Mesothelial cell of epicardium (in vitro differentiated cells): ENCODE measurements at places on chromosomes 1 and 21.

GRCh38 chr1:225769687-225770086 lies 7.9 kb upstream of the SRP9 start:
- no peak for DNase-seq

DNA sequence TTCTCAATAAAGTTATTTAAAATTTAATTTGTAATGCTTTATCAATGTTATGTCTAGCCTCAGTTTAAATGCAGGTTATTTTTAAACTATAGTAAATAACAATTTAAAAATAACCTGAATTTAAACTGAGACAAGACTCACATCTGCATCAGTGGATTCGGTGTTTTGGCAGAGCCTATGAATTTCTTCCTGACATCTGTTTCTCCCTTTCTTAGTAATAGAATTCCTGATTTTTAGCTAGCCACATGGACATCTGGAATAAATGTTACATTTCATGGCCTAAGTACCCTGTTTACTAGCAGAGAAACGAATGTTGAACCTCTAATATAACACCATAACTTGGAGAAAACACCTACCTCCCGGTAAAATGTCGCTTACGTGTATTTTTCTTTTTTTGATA lies 1141.6 kb upstream of the ADGRL2 start:
- DNase-seq, result no peak

- DNase-seq, result no peak
These were observed 16.0 kb downstream of the OR2T11 start for GRCh38 chr1:248618878-248619277.

GRCh38 chr1:7940745-7941436 lies at the start of gene TNFRSF9:
TNFRSF9 (minus strand) TSS chr1:7940839; CDS start chr1:7939994, 845 bp downstream.
- no peak for DNase-seq

- DNase-seq, result no peak
These were observed 703.2 kb downstream of the MRPL39 start for GRCh38 chr21:24903994-24904635.

DNA sequence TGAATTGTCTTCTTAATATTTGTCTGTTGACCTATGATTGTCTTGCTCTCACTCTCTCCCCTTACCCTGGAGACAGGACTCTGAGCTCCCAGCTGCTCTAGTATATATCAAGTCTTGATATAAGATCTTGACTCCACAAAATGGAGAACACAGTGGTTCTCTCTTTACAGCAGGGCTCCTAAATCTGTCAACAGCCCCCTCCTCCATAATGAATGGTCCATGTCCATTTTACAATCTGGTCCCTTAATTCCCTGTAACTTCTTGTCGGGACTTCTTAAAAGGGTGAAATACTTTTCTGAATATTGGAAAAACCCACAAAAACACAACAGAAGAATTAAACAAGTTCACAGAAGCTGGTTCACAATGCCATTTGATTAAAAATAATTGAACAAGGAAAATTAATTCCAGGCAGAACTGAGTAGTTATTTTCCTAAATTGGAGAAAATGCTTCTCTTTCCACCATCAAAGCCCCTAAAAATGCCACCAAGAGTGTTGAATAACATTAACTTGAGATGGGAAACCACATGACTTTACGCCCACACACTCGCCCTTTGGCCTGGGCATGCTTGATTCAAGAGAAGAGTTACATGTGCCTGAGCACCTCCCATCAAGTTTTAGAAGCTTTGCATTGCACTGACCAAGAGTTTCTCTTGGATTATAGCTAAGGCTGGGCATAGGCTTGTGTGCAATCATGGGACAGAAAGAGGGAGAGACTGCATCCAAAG lies 109.8 kb downstream of the TOMM20 start:
- no peak for DNase-seq

- no peak for DNase-seq
These were observed 4.4 kb downstream of the CRABP2 start for GRCh38 chr1:156700736-156701531.

DNA sequence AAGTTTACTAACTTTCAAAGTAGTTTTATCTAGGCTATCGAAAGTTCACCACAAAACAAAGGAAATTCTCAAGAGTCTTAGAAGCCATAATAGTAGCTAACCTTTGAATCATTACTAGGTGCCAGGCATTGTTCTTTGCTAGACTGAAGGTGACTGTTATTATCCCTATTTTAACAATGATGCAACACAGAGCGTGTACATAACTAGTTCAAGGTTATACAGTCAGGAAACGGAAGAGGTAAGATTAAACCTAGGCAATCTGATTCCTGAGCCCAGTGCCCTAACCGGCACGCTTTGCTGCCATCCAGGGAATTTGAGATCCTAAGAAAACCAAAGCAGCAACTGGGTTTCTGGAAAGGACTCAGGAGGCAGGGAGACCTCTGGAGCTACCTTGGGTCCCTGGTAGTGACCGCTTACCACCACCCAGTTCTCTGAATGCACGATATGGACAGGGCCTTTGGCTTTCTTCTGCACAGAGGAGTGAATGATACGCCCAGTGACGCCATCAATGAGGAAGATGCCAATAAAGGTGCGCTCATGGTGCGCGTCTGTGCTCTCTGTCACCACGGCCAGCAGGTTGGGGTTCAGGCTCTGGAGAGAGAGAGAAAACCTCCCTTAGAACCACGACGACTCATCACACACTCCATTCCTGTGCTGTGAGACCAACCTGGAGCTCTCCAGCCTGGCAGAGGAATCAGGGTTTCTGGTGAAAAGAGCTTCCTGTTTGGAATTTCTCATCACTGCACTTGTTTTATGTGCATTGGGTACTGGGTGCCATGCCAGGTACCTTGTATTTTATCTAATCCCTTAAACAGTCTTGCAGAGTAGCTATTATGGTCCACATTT lies 13.1 kb upstream of the UBR4 start:
- no peak for DNase-seq
